LNCaP clone FGC (cell line): ENCODE measurements at places on chromosomes 11 and 22.

DNA sequence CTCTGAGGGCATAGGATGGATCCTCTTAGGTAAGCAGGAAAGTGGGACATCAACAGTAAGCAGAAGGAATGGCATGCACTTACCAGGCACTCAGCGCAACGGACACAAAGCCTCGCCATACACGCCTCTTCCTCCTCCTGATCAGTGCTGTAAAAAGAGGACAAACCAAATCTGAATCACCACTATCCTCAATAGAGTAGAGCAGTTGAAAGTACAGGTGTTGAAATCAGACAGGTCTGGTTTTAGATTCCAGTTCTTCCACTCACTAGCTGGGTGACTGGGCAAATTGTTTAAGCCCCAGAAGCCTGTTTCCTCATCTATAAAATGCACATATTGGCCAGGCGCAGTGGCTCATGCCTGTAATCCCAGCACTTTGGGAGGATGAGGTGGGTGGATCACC is 8.6 kb upstream of the JAML start:
- no peak for DNase-seq

GRCh38 chr11:84681456-84681855 is 945.7 kb downstream of the DLG2 start:
- DNase-seq = no peak

DNA sequence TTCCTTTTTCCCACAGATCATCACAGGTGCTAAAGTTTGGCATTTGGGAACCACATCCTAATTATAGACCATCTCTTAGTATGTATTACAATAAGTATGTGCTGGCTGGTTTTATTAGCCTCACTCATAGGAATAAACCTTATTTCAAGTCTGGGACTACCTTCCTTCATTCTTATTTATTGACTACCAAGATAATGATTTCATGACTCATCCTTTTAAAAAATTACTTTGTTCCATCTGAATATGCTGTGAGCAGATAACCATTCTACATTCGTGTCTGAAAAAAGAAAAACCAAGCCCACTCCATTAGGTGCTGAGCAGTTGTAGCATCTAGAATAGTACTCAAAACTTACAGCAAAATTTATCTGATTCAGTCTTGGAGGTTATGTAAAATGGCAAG is 12.3 kb downstream of the TNRC6B start:
- no peak for DNase-seq

DNA sequence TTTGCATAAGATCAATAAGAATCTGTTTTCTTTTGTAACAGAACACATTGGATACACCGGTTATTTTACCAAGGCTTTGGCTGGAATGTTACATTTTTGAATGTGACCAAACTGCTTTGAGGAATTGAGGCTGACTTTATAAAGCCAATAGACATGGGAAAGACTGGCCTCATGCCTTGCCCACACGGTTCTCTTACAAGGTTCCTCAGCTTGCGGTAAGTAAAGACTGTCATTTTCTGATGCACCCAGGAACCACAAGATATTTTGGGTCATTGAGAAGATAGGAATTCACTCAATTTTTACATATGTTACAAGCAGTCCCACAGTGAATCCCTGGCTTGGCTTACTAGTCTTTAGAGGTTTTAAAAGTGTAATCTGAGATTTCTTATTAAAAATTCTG is 23.9 kb downstream of the OR10A6 start:
- no peak for DNase-seq

DNA sequence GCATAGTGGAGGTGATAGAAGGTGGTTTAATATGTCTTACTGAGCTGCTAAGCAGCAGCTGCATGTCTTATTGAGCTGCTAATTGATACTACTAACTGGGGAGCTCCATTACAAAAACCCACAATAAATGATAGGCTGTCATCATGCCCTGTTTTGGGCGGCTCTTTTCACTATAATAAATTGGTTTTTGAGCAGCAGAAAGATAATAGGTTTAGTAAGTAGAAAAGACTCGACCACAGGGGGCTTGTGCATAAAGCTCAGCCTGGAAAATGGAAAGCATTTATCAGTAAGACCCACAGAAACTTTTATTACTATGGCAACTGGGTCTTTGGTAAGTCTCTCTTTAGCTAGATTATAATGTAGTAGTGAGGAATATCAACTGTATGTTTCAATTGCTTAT is 117.6 kb downstream of the LDLRAD3 start:
- no peak for DNase-seq

GRCh38 chr11:60336767-60337391 is 9.8 kb downstream of the MS4A6E start:
- no peak for DNase-seq

- no peak for DNase-seq
These were observed 39.7 kb downstream of the ME3 start for GRCh38 chr11:86632499-86633269.

- DNase-seq = no peak
These were observed 15.9 kb upstream of the DGCR8 start for GRCh38 chr22:20064140-20064480.

GRCh38 chr11:101299210-101299609 is 169.6 kb upstream of the PGR start:
- no peak for DNase-seq

DNA sequence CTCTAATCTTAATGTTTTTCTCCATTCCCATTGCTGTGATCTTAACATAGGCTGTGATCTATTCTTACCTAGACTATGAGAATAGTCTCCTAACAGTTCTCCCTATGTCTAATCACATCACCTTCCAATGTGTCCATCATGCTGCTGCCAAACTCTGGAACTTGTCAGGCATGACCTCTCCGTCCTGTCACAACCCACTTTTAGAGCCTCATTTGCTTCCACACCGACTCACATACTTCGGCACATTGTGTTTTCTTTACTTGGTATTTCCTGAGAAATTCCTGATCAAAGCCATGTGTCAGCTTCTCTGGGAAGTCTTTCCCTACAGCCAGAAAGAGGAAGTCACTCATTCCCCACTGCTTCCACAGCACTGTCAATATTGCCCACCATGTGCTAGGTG is 40.5 kb upstream of the BIRC3 start:
- DNase-seq = no peak

- no peak for DNase-seq
These were observed 19.8 kb downstream of the TPST2 start for GRCh38 chr22:26570115-26570514.

GRCh38 chr11:47565340-47566148 is at the start of gene PTPMT1:
PTPMT1 (plus strand) TSS chr11:47565599; CDS start chr11:47565623, 24 bp downstream.
- DNase-seq = peak; percentile 17

DNA sequence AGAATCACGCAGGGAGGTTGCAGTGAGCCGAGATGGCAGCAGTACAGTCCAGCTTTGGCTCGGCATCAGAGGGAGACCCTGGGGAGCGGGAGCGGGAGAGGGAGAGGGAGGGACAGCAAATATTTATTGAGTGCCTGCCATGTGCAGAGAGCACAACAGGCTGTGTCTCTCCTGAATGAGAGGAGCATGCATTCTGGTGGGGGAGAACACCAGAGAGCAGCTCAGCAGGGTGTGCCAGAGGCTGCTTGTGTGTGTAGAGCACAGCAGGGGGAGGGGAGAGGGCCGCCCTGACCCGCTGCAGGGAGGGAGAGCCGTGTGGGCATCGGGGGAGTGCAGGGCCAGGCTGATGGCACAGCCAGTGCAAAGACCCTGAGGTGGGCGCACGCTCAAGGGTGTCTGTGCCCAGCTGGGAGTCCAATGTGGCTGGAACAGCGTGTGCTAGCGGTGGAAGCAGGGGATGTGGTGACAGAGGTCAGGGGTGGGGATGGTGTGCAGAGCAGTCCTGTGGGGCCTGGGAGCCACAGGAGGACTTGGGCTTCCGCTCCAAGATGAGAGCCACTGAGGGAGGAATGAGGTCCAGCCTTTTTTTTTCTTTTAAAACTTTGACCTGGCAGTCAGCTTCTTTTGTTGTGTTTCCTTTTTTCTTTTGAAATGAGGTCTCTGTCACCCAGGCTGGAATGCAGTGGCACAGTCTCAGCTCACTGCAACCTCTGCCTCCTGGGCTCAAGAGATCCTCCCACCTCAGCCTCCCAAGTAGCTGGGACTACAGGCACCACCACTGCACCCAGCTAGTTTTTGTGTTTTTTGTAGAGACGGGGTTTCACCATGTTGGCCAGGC is 12.0 kb downstream of the PPIL2 start:
- DNase-seq = no peak

- no peak for DNase-seq
These were observed 37.2 kb downstream of the GRIK4 start for GRCh38 chr11:120548682-120549209.

DNA sequence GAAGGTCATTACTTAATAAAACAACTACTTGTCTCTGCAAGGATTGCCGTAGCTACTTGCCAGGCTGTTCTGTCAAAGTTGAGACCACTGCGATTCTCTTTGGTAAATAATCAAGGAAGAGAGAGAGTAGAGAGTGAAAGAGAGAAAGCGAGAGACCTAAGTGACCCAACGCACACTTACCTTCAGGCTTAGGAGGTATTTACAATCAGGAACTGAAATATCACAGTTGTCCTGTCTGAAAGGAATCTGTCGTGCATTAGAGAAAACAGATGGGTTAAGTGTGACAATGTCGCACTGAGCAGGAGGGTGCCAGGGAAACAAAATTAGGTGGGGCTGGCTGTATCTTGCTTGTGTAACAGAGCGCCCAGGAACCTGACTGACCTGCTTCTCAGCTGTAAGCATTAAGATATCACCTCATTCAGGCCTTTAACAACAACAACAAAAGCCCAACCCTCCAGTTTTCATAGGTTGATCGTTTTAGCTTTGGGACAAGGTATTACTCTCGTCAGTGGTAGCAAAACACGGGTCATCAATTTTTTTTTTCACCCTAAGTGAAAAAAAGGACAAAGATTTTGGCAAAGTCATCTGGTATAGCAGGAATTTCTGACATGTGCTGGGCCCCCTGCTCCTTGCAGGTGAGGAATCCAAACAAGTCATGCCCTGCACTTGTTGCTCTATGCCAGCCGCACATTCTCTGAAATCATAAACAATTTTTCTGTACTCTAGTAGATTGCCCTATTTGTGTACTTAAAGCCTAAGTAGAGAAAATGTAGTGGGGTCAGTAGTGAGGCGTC is at the start of gene MUC15:
TSS of gene MUC15 (minus strand) at position 403 of the 794 bp plus-strand sequence. CDS start 5,169 bp downstream, outside the sequence.
- peak; percentile 18 for DNase-seq

DNA sequence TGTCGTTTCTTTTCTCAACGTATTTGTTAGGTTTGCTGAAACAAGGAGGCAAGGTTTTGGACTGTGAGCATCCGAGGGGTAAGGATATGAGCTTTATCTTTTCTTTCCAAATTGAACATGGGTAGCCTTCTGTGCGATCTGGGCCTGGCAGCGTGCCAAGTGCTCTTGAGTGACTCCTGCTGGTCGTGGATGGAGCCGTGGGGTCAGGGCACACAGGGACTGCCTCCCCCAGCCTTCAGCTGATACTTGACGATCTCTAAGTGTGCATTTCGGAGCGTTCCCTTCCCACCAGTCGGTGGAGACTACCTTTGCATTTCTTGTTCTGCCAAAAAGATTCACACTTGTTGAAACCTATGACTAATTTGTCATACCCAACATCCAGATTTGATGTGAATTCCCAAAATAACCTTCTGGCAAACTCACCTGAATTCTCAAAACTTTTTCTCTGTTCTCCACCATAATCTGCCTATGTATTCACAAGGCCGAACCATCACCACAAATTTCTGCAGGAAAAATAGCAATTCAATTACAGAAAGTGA is 40.1 kb upstream of the CLMP start:
- peak; percentile 8 for DNase-seq

GRCh38 chr22:45262931-45263462 is 21.8 kb upstream of the UPK3A start:
- no peak for DNase-seq

- no peak for DNase-seq
These were observed 816.9 kb upstream of the CCDC90B start for GRCh38 chr11:84103096-84103495.

- no peak for DNase-seq
These were observed 259.4 kb downstream of the BUD13 start for GRCh38 chr11:116513278-116513823.

- DNase-seq = no peak
These were observed 57.4 kb downstream of the AHNAK start for GRCh38 chr11:62489204-62489603.

GRCh38 chr11:44614281-44614775 is 48.9 kb downstream of the CD82 start:
- DNase-seq = no peak

DNA sequence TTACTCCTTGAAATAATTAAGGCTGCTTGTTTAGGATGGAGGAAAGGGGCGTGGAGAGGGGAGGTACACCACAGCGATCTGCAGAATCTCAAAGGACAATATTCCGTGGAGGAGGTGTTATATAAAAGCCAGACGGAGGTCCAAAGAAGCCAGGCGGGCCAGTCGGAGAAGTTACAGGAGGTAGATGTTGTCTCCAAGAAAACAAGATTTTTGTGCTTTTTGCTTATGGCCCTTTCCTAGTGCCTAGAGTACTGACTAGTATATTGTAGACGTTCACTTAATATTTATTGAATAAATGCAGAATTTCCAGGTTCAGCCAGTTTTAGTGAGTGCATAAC is 761 bp downstream of the ZDHHC13 start:
- no peak for DNase-seq

DNA sequence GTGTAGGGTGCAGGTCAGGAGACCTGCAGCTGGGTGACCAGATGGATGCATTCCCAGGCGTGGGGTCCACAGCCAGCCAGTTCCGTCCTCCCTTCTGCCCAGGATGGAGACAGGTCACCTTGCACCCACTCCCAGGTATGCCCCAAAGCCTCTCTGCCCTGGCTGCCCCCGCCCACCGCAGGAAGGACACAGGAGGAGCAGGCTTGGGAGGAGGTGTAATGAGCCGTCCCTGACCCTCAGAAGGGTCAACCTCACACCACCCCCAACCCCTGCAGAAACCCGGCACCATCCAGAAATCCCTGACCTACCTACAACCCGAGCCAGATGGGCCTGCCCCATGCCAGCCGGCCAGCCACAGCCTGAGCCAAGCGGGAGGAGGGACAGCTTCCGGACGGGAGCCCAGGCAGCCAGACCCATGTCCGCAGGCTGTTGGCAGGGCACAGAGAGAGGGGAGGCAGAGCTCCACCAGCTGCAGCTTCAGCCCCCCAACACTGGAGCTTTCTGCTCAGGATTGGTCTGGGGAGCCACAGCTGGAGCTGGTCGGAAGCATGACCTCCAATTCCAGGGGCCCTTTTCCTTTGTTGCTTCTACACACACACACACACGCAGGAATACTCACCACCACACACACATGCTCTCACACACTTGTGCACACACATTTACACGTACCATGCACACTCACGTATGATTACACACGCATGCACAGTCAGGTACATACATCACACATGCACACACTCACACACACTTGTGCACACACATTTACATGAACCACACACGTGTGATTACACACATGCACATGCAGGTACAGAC is 5.3 kb downstream of the IFITM10 start:
- DNase-seq = no peak

- no peak for DNase-seq
These were observed 12.7 kb downstream of the BAIAP2L2 start for GRCh38 chr22:38097557-38098409.

- DNase-seq = no peak
These were observed 18.7 kb downstream of the TMPRSS13 start for GRCh38 chr11:117910525-117910924.

GRCh38 chr22:48138855-48139254 is 1376.4 kb downstream of the TBC1D22A start:
- DNase-seq = no peak

DNA sequence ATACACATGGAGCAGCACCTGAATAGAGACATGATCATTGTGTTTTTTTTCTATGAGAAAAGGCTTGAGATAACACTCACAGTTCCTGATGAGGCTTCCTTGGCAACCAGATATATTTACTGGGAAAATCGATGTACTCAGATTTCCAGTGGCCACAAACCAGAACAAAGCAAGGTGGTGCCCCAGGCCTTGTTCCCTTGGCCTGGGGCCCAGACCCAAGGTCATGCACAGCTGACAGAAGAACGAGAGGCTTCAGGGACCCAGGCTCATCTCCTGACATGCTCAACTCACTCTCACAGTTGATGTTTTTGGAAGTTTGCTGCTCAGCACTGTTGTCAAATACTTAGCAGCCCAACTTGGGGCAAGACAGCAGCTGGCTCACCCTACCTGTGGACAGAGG is 281.8 kb downstream of the NTM start:
- DNase-seq = no peak
